Left lung (tissue), 14 donors: ENCODE measurements at places on chromosomes 7 and 10. TPM values are rescaled to one million over a fixed set of nuclear protein-coding genes. Genes with fewer than 3 reads are reported as not detected.
A peak's percentile ranks its signal among the peaks of the same experiment; 100 is the strongest.

DNA sequence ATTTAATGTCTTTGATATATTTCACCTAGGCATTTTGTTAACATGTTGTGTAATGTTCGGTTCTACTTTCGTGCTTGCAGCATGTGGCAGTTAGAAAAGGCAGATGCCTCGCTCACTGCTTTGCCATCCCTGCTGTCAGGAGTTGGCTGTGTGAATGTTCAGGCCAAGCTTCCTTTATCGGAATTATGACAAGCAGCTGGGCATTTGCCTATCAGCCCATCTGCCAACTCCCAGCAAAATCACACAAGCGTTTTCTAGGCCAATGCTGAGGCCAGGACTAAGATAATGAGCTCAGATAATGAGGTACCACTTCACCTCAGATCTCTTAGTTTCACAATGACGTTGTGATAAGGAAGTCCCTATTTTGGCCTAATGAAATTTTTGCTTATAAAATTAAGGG lies 212.7 kb upstream of the FAM3C start:
- no peak for DNase-seq

Gene ANKRD30A
- not detected for polyA plus RNA-seq

DNA sequence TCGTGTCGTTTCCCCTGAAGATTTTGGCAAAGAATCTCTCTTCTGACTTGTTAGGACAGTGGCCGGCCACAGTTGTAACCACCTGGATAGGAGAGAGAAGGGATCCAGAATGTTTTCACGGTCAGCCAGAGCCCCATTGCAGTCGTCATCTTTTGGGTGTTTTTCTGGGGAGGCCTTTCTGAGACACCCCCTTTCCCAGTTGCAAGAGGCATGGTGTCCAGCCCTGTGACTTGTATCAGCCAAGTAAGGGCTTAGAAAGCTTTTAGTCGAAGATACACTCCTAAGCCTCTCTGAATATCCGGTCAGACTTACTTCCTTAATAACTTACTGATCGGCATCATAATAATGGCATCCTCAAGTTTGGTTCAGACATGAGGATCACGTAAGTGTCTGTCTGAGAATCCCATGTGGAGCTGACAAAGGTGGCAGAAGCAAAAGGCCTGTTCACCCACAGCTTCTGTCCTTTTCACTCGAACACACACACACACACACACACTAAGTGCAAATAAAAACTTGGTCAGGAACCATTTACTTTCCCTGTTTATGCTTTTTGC lies 435.7 kb upstream of the GALNT17 start:
- DNase-seq, result peak; percentile 13

DNA sequence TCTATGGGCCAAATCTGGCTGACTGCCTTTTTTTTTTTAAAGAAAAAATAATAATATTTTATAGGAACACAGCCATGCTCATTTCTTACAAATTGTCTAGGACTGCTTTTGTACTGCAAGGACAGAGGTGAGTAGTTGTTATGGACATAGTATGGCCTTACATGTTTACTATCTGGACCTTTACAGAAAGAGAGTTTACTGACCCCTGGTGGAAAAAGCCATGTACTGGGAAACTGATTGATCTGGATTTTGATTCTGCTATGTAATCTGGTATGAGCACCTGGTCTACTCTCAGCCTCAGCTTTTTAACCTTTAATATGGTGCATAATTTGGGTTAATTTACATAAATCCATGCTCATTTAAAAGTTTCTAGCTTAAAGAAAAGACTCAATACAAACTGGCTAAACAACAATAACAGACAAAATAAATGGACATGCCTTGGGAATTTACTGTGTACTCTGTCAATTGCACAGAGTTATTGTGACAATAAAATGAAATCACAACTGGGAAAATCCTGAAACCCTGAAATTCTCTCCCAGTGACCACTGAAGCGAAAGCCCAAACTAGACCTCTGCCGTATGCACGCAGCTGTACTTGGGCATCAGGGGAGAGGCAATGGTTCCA lies 260.7 kb downstream of the BMPER start:
- no peak for DNase-seq

DNA sequence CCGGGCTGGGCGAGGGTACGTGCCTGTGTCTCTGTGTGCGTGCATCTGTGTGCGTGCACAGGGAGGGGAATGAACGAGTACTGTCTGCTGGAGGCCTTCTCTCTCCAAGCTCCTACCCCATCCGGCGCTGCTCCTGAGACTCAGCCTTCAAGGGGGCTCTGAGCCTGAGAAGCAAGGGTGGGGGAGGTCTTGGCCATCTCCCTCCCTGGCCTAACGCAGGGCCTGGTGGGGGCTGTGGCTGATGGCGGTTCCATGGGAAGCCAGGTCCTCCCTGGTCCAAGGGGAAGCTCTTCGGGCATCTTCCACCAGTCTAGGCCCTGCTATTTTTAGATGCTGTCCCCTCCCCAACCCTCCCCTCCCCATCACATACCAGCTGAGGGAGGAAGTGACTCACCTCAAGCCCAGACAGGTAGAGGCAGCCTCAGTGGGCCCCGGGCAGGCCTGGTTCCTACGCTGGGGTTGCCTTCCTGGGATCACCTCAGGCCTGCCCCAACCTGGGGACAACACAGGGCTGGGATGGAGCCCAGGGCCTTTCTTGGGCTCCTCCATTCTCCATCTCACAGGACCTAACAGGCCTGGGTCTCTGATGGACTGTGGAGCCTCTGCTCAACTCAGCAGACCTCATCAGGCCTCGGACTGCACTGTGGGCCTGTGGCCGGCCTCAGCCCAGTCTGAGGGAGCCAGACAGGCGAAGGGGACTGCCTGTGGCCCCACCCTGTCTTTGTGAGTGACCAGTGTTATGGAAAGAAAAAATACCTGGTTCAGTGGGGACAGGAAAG lies 32.2 kb downstream of the DNAJB12 start:
- no peak for DNase-seq

Gene TRRAP
- polyA plus RNA-seq, result 39.2 TPM

GRCh38 chr10:95552679-95553342 lies 8.4 kb downstream of the SORBS1 start:
- no peak for DNase-seq

- DNase-seq, result no peak
Observed at GRCh38 chr10:20085115-20085514, 268.9 kb downstream of the PLXDC2 start.

Gene APBB1IP
- polyA plus RNA-seq, result 2.2 TPM

Gene CLDN12
- polyA plus RNA-seq, result 39.4 TPM

- DNase-seq, result no peak
Observed at GRCh38 chr7:1022801-1023465, 21.4 kb upstream of the GPR146 start.

DNA sequence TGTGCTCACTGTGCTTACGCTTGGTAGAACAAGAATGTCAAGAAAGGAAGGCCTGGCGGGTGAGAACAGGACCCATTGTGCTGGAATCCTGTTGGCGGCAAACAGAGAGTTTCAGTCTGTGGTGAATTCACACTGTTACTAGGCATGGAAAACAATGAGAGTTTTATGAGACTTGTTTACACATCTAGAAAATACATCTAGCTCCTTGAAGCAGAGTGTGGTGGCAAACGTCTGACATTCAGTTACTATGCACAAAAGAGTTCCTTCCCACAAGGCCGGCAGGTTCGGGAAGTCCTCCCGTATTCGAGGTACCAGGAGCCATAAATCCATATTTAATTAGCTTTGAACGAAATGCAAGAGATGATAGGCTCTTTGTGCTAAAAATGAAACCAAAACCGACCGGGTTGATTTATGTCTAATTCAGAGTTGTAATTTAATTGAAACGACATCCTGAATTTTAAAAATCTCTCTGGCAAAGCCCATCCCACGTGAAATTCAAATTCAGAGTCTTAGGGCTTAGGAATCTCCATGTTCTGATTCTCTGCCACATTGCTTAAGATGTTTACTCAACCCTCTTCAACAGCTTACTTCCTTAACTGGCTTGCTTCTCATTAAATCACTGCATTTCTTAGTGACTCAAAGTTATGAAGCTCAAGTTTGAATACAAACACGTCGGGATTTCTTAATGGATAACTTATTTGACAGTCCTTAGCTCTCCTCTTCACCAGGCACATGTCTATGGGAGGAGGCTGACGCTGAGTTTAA lies 299.9 kb upstream of the PITRM1 start:
- no peak for DNase-seq

DNA sequence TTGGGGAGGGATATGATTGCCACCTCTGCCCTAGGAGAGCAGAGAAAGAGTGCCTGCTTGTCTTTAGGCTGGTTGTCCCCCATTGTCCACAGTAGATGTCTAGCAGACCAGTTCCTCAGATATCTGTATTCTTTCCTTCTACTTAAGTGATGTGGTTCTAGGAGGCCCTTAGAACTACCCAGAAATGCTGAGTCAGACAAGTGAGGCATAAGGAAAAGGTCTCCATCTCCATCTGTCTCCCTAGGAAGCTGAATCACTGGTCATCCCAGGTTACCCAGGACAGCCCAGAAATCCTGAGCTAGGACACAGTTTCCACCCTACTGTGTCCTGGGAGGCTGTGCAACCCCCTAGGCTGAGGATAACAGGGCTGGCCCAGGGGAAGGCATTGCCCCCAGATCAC lies 93.4 kb upstream of the INHBA start:
- DNase-seq, result no peak

GRCh38 chr10:66321723-66322665 lies 603.8 kb upstream of the LRRTM3 start:
- no peak for DNase-seq

GRCh38 chr7:91164506-91164905 lies 99.7 kb upstream of the FZD1 start:
- no peak for DNase-seq

DNA sequence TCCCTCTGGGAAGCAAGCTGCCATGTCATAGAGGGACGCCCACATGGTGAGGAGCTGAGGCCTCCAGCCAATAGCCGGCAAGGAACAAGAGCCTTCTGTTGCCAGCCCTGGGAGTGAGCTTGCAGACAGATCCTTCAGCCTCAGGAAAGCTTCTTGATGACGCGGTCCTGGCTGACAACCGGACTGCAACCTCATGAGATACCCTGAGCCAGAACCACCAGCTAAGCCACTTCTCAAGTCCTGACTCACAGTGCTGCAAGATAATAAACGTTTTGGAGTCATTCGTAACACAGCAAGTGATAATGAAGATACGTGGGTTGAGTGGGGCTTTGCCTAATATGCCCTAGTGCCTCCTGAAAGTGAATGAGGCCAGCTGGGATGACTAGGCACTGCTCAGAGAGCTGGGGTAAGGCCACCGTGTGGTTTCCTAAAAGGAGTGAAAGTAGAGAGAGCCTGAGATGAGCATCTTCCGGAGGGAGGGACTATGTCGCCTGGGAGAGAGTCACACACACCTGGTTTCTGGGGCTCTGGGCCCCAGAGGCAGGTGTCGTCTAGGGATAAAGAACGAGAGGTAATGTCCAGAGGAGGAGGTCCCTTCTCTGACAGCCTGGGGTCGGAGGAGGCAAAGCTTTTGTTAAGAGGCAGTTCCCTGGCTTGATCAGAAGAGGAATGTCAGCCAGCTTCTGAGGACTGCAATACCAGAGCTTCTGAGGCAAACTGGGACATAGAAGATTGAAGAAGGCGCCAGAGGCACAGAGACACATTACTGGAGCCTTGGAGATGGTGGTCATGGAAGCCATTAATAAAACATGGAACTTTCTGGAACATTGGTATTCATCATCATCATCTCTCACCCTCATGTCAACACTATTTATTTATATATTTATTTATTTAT lies 53.6 kb downstream of the PYROXD2 start:
- DNase-seq, result peak; percentile 73

DNA sequence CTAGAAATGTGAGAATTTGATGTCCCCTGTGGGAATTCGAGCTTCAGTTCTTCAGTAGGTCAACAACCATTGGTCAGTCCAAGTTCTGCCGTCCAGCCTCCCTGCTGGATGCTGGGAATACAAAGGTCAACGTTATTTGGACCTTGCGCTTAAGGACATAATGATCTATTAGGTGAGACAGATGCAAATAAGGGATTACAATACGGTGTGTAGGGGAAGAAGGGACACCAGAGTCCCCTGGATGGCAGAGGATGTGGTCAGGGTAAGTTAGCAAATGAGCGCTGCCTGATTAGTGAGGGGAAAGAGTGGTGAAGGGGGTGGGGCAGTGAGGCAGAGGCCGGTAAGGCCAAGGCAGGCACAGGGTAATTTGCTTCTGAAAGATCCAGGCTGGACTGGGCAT lies 16.2 kb downstream of the CCNY start:
- DNase-seq, result no peak

- no peak for DNase-seq
Observed at GRCh38 chr7:155011086-155011485, 8.2 kb upstream of the PAXIP1 start.

DNA sequence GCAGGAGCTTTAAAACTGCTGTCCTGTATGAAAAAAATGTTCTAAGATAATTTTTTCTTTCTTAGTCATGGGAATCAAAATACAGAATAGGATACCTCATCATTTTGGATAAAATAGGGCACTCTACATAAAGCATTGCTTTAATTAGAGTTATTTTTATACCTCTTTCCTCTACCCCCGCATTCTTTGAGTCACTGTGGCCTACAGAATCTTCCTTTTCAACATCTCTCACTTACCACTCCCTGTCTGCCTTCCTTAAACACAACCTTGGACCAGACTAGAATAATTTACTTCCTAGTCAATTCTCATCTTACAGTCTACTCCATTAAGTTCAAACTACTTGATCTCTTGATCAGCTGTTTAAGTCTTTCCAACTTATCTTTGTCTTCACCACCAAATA lies 462.3 kb downstream of the PHTF2 start:
- no peak for DNase-seq

Gene BMPR1A
- 77.3 TPM for polyA plus RNA-seq

Gene FAM25G
- not detected for polyA plus RNA-seq

DNA sequence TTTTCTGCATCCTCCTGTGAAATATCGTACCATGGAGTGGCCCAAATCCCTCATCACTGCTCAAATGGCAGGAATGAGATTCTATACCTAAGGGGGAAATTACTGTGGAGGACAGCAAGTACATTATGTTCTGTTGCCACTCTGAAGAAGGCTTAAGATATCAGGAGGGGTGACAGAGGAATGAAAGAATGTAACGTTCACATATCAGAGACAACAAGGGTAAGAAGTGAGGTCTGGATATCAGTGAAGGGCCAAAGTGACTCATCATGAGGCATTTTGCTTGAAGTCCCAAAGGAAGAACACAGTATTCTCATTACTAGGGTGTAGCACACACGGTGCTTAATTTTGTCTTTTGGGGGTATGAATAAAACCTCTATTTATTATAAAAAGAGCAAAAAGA lies 71.5 kb upstream of the SLC13A1 start:
- DNase-seq, result no peak

DNA sequence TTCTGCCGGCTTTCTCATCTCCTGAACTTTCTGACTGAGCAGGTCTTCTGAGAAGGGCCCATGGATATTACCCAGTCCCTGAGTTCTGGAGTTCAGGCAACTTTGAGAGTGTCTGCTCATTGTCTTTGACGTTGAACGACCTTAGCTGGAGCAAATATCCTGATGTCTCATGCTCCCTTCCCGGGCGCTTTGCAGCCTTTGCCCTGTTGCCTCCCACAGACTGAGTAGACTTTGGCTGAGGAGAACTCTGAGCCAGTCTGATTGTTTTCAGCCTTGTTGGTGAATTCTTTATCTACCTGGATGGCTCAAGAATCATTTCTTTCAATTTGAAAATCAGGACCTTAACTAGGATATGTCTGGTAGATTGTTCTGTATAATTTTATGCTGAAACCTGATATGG lies 353.7 kb downstream of the GLRX3 start:
- no peak for DNase-seq

- DNase-seq, result no peak
Observed at GRCh38 chr10:79189181-79189580, 120.4 kb downstream of the ZMIZ1 start.

GRCh38 chr7:21603972-21604749 lies 61.3 kb downstream of the DNAH11 start:
- no peak for DNase-seq

Gene ASZ1
- 0.67 TPM for polyA plus RNA-seq

- no peak for DNase-seq
Observed at GRCh38 chr7:90933984-90934383, 330.2 kb upstream of the FZD1 start.

Gene ST8SIA6
- polyA plus RNA-seq, result 9.7 TPM

Gene MRLN
- polyA plus RNA-seq, result 0.60 TPM
